Stimulated activated CD4-positive, alpha-beta T cell treated with anti-CD3 and anti-CD28 coated beads, Interleukin-4, amount 100 ng/mL, for 1 hour (primary cell): ENCODE measurements at places on chromosomes 5 and 9.

DNA sequence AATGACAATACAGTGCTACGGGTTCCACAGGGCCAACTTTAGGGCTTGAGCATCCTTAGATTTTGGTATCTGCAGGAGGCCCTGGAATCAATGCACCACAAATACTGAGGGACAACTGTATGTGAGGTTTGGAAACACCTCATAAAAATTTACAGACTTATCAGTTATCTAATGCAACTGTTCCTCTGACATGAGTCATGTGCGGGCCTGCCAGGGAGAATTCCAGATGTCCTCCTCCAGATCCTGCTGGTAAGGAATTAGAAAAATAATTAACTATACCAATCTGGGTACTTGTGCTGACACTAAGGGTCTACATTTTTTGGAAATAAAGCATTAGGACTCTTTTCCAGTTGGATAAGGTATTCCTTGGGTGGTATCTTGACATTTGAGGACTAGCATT, 333.3 kb downstream of the ARRDC3 start:
- no peak for DNase-seq

GRCh38 chr5:180519098-180519497, 24.9 kb downstream of the CNOT6 start:
- DNase-seq = no peak

GRCh38 chr5:17196697-17197096, 20.7 kb upstream of the BASP1 start:
- no peak for DNase-seq

- no peak for DNase-seq
Measured at GRCh38 chr9:134919303-134919702, 1.6 kb upstream of the FCN1 start.

GRCh38 chr9:132027752-132028663, 51.7 kb downstream of the MED27 start:
- DNase-seq = no peak

DNA sequence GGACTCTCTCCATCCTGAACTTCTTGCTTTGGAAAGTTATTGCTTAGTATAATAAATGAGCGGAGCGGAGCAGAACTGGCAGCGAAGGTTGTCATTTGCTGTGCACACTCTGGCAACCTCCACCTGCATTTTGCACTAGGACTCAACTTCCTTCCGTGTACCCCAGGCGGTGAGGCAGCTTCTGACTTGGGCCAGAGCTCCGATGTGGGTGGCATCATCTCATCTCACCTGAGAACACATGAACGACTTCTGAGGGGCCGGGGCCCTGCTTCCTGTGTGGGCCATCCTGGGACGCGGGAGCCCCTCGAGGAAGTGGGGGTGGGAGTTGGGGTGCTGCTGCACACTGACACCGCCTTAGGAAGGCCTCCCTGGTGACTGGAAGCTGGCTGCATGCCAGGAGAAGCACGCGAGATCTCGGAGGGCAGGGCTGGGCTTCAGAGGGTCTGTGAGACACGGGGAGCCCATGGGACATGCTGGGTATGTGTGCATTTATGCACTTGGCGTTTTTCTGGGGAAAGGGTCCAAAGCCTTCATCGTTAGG, 56.5 kb upstream of the COL5A1 start:
- no peak for DNase-seq

DNA sequence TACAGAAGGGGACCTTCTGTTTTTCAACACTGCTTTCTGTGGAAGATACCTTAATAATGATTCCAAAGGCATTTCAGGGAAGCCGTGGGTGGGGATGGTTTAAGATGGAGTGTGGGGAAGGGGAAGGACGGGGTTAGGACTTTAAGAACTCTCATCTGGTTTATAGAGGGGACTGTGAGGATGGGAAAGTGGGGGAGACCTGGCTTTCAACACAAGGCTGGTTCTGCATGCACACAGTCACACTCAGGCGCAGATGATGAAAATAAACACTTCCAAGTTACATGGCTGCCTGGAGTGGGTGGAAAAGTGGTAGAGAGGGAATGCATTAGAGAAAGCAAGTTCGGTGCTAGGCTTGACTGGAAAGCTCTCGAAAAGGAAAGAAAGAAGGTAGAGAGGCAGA, 4.9 kb downstream of the MSANTD3 start:
- DNase-seq = no peak

DNA sequence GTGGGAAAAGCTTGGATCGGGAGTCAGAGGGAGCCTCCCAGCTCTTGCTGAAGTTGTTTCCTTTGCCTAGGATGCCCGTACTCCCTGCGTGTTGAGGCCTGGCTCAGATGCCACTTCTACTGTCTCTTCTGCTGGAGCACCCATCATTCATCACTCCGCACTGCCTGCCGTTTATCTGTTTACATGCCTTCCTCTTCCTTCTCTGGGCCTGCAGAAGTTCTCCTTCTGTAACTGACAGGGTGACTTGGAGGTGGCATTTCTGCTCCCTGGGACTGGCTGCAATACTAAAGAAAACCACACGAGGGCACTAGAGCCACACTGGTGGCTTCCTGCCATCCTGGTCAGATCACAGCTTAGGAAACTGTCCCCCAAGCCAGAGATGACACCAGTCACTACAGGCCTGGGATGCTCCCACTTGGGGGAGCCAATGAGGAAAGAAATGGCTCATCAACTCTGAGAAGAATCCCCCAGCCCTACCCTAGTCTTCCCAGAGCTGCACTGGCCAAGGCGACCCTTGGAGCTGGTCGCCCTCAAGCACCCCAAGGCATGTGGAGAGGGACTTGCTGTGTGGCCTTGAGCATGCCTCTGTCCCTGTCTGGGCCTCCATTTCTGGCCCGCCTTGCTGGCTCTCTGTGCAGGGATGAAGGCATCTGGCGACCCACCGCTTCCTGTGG, 9.7 kb upstream of the SLC25A51 start:
- peak; percentile 74 for DNase-seq

- no peak for DNase-seq
Measured at GRCh38 chr5:66100851-66101250, 43.2 kb upstream of the SREK1 start.

GRCh38 chr5:140725799-140726471, 25.7 kb downstream of the ZMAT2 start:
- DNase-seq = peak; percentile 67

DNA sequence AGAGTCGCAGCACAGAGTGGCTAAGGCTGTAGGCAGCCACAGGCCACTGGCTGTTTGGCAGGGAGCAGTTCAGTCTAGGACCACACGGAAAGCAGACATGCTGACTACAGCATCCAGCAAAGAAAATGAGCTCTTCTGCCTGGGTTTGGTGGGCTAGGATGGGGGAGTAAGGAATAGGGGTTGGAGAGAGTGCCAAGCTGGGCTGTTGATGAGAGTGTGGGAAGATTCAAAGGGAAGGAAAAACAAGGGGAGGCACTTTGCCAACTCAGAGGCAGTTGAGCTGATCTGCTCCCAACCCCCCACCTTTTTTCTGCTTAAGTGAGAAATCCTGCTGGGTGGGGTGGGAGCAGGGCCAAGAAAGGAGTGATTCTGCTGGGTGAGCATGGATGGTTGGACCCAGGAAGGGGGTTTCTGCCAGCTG, 35.9 kb downstream of the SVEP1 start:
- no peak for DNase-seq

GRCh38 chr5:146321571-146321970, 17.1 kb upstream of the POU4F3 start:
- no peak for DNase-seq

DNA sequence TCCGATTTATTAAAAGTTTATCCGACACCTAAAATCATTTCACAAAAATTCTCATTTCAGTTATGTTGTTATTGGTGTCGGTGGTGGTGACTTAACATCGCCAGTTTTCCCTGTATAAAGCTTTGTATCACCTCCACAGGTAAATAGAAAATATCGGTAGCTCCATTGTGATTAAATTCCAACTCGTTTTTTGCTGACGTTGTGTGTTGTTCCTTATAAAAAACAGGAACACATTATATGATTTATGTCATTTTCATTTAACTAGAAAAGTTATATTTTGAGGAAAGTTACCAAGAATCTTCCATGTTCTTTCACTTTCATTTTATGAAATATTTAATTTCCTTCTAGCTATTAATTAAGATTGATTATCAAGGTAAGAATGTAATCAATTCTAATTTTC, 635.9 kb downstream of the CDH18 start:
- DNase-seq = no peak

GRCh38 chr5:131634238-131634637, 791 bp downstream of the RAPGEF6 start:
- no peak for DNase-seq

DNA sequence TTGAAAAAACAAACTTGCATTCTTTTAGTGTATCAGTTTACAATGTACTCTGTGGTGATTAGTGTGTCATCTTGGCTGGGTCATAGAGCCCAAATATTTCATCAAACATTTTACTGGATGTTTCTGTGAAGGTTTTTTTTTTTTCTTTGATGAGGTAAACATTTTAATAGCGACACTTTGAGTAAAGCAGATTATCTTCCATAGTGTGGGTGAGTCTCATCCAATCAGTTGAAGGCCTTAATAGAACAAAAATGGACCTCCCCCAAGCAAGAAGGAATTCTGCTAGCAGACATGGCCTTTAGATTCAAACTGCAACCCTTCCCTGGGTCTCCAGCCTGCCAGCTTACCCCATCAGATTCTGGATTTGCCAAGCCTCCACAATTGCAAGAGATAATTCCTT, 72.5 kb downstream of the FSTL4 start:
- DNase-seq = no peak

DNA sequence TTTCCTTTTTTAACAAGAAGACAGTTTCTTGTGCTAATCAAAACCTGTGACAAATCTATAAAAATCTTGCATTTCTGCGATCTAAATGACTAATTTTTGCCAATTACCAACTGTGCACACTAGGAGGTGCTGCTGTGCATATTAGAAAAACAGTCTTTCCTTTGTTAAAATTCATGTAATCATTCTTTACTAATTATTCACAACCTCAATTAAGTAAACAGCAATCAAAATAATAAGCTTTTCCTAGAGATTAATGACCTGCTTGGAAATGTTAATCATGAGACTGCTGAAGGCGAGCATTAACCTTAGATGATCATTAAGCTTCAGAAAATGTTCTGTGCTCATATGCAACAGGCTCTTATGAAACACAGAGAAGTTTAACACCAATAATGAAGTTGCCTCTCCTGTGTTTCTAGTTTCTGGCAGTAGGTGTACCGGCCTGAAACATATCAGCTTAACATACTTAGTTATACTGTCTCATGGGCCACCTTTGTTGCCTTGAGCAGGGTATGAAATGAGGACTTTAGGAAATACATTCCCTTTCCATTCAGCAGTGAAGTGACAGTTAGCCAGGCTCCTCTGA, 17.7 kb downstream of the RFESD start:
- DNase-seq = peak; percentile 13

DNA sequence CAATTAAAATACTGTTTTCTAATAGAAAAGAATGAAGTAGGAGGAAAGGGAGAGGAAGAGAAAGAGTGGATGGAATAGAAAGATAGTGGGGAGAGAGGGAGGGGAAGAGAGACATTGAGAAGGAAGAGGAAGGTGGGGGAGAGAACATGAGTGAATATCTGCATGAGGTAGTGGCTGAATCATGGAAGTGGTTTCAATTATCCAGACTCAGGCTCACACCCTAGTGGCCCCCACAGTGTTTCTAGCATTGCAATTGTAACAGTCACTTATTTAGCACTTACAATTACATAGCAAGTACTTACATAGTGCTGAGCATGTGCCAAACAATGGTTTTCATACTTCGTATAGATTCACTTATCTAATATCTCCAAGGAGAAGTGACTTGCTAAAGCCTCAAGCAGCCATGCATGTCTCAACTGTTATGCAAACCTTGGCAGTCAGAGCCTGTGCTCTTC, 72.7 kb downstream of the CAST start:
- no peak for DNase-seq

DNA sequence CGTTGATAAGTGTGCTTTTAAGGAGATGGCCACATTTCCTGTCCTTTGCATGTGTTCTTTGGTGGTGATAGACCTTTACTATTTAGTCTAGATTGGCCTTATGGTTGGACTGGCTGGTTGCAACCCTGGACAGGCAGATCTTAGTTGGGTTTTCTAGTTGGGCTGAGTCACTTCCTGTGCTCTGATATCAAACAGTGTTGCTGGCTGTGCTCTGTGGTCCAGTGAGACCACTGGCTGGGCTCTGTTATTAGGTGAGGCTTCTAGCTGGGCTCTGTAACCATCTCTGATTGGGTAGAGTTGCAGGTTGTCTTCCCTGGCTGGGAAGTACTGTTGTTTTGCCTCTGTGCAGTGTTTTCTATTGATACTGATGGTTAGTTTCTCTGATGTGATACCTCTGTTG, 432.5 kb downstream of the LRRC70 start:
- no peak for DNase-seq

DNA sequence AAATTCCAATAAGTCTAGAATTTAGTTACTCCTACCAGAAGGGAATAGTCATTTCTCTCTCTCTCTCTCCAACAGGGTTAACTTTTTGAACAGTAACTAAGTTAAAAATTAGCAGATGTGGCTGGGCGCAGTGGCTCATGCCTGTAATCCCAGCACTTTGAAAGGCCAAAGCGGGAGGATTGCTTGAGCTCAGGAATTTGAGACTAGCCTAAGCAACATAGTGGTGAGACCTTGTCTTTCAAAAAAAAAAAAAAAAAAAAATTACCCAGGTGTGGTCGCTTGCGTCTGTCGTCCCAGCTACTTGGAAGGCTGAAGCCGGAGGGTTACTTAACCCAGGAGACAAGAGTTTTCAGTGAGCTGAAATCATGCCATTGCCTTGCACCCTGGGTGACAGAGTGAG, 639.7 kb downstream of the PTPRD start:
- no peak for DNase-seq

- no peak for DNase-seq
Measured at GRCh38 chr9:134220311-134220710, 55.9 kb upstream of the RNU6ATAC start.

- no peak for DNase-seq
Measured at GRCh38 chr5:347712-348284, 26.3 kb downstream of the AHRR start.

GRCh38 chr5:6592601-6593000, 40.2 kb downstream of the NSUN2 start:
- DNase-seq = no peak

GRCh38 chr9:88418715-88419540, 30.7 kb downstream of the SPIN1 start:
- DNase-seq = no peak

DNA sequence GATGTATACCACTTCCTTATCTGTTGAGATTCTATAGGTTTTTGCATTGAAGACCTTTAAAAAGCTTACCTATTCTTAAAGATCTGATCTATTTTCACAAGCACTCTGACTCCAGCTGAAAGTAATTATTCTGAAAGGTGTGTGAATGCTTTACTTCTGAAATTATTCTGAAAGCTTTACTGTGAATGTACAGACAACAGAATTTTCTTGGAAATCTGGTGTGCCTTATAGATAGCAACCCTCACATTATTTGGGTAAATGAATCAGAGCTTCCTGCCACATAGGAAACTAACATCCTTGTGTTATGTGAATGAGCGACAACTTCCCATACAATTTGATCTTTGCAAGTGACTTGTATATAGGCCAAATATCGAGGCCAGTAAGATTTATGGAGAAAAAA, 6.5 kb downstream of the CDO1 start:
- no peak for DNase-seq

- no peak for DNase-seq
Measured at GRCh38 chr9:92980085-92980745, 32.9 kb downstream of the FGD3 start.
